Stimulated activated CD4-positive, alpha-beta T cell treated with anti-CD3 and anti-CD28 coated beads, Interleukin-1b, Interleukin-23, amount 100 ng/mL, for 1 hour (primary cell): ENCODE measurements at places on chromosomes 4 and X.

DNA sequence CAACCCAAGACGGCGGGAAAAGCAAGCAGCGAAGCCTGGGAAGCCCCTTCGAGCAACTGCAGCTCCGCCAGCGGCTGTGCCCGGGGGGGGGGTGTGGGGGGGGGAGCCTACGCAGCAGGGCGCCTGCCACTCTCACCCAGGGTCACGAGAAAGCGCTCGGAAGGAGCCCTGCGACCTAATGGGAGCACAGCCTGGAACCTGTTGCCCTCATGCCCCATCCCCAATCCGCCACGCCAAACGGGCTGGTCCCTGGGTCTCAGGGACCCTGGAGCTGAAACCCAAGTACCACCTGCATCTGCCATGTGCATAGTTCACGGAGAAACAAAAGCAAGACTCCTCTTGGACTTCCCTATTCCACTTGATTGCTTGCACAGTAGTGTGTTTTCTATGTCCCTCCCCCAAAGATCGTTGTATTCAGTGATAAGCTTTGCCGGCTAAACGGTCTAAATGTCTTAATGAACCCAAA lies 359 bp upstream of the GAB3 start:
- DNase-seq, result no peak

DNA sequence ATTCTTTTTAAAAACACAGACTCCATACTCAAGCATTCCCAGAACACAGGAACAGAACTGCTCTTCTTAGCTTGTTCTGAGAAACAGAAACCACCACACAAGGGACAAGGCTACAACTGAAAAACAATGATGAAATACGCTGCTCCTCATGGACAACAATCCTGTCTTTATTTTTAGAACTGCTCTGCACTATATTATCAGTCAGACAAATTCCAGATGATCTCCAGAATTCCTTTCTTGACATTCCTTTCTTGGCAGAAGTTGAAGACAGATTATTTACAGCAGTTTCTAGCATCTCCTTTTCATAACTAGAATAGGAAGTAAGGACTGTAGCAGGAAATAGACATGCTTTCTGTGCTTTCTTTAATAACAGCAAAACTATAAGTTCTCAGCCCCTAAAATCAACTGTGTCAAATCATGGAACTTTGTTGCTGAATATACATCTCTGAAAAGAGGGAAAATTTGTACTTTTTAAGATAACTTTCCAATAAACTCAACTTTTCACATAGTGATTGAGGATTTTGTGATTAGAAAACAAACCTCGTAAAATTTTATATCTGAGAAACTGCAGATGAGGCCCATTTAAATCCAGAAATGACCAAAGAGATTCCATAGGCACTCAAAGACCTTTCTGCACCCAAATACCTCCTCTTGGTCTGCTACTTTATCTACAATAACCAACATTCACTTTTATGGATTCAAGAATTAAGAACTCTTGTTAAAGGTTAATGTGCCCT lies 35.9 kb downstream of the ANTXR2 start:
- no peak for DNase-seq

DNA sequence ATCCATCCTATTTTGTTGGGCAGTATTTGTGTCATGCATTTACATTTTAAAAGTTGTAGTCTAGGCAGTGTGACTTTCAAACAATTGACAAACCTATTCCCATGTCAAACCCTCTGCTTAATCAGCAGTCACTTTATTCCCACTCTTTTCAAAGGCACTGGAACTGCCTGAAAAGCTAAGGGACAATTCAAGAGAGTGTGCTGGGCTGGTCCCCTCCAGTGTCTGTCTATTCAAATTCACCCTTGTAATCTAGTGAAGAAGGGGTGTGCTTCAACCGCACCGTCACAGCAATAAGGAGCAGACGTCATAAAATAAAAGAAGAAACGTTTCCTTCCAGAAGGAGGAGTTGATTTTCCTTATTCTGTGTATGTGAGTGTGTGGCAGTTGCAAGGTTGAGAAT lies 197.0 kb upstream of the MAD2L1 start:
- DNase-seq, result no peak

- DNase-seq, result no peak
Measured at GRCh38 chr4:146040623-146041022, 102.0 kb upstream of the ZNF827 start.

DNA sequence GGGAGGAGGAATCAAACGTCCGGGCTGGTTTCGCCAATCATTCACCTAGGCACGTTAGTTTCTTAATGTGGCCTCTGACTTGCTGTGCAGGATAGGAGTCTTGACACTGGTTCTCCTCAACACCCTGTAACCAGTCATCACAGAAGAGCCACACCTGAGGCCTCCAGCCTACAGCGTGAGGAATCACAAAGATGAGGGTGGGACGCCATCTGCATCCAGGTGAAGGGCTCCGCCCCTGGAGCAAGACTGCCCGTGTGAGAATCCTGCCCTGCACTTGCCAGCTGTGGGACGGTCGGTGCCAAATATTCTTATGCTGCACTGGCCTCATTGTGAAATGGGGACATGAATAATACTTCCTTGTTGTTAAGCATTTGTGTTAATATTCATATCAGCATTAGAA lies 35.7 kb upstream of the TSPAN5 start:
- no peak for DNase-seq

DNA sequence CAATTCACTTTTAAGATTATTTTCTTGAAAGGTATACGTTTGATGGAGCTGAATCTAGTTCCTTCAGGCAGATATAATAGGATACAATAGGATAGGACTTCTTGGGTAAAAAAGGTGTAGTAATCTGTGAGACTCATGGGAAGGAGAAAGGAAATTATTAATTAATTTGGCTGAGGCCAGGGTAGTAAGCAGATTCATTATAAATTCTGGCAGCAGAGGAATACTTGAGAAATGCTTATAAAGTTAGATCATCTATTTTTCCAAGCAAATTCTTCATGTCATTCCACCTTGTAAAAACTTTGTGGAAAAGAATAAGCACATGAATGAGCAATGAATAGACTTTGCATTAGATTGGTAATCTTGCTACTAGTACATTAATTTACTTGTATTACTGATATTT lies 46.9 kb downstream of the GYPE start:
- no peak for DNase-seq

GRCh38 chrX:9855561-9856283 lies 69.5 kb downstream of the SHROOM2 start:
- no peak for DNase-seq

DNA sequence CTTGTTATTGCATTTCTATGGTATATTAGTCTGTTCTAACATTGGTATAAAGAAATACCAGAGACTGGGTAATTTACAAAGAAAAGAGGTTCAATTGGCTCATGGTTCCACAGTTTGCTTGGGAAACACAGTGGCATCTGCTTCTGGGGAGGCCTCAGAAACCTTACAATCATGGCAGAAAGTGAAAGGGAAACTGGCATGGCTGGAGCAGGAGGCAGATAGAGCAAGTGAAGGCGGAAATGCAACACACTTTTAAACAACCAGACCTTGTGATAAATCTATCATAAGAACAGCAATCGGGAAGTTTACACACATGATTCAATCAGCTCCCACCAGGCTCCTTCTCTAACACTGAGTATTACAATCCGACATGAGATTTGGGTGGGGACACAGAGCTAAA lies 346.6 kb upstream of the GNPDA2 start:
- no peak for DNase-seq
